ENCODE measurements at places on chromosomes 13 and 19.

- DNase-seq = no peak
These were observed 27.3 kb downstream of the COG6 start for GRCh38 chr13:39682788-39683187.

GRCh38 chr19:48591021-48591420, 15.5 kb upstream of the SPACA4 start:
- DNase-seq = no peak

DNA sequence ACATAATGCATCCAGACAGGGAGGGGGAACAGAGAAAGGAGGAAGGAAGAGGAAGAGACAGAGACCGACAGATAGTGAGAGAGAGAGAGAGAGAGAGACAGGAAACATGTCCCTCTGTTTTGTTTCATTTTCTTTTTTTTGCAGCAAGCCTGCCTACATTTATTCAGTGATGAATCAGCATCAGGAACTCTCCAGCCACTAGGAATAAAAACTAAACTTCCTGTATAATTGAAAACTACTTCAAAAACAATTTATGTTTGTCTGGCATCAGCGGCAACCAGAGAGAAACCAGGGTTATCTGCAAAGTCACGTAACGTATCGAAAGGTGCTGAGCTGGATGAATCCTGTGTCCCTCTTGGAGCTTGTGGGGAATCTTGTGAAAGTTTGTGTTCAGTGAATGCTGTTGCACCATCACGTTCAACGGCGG, 148.6 kb upstream of the SOX21 start:
- DNase-seq = no peak

GRCh38 chr19:10408511-10409283, 5.4 kb upstream of the CDC37 start:
- no peak for DNase-seq

GRCh38 chr19:16289594-16289993, 35.0 kb upstream of the KLF2 start:
- DNase-seq = no peak

Data from Peyer's patch (tissue), 4 donors.